ENCODE measurements at places on chromosomes 3 and 15.

GRCh38 chr3:46693892-46694226, 380 bp upstream of the ALS2CL start:
- no peak for DNase-seq

GRCh38 chr15:69798481-69799250, 299.1 kb downstream of the TLE3 start:
- no peak for DNase-seq

GRCh38 chr15:73380661-73381060, 11.9 kb upstream of the HCN4 start:
- no peak for DNase-seq

DNA sequence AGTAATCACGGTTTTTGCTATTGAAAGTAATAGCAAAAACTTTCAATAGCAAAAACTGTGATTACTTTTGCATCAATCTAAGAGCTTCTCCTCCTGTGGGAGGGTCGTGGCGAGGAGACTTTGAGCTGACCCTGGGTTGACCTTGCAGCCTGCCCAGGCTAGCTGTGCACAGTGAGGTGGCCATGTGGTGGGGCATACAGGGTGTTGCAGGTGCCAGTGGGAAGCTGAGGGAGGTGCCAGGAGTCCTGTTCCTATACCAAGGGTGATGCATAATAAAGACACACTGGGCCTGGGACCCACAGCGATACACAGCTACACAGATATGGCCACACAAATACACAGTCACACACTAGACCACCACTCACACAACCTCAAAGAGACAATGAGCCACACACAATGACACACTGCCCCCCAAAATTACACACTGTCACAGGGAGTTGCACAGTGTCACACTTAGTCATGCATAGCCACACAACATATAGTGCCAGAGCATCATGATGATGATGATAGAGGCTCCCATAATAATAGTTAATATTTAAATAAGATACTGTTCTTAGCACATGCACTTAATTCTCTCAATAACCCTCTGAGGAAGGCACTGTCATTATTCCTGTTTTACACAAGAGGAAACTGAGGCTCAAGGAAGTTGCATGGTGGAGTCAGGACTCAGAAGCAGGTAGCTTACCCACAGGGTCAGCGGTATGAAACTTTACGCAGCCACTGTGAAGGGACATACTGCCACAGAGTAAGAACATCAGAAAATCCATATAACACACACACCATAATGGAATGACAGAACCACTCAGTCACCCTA, 6.3 kb downstream of the PLCD1 start:
- DNase-seq = no peak

DNA sequence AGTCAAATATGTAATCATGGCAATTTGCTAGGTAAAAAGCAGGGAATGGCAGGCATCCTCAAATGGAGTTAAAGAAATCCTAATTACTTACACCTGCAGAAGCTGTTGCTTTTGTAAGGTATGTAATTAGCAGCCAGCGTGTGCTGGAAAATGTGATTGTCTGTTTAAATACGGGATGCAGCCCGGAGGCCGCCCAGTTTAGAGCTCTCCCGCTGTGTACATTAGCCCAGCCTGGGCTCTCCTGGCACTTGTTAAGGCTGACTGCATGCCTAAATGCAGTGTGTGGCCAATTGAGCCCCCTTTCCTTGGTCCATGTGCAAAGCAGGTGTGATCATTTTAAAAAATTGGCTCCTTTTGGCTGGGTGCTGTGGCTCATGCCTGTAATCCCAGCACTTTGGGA, 9.0 kb downstream of the DPH3 start:
- DNase-seq = no peak

- no peak for DNase-seq
These were observed 1.4 kb upstream of the MAGEL2 start for GRCh38 chr15:23648920-23649515.

GRCh38 chr3:127762787-127763105, 59.6 kb downstream of the MGLL start:
- no peak for DNase-seq

DNA sequence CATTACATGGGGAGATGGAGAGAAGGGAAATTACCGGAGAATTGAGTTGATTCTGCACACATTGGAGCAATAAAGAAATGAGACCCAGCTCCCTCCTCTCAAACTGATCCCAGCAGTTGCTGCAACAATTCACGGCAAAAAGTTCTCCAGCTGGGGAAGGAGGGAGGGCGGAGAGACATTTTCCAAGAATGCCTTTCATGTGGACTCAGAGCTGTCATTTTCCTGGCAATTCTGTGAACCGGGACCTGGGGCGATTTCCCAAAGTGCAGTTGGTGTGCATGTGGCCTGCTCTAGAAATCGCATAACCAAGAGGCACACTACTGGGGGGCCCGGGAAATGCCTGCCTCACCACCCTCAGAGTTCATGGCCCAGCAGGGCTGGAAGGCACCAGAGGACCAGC, 48.7 kb upstream of the IREB2 start:
- DNase-seq = no peak

- DNase-seq = peak; percentile 37
These were observed 26.3 kb downstream of the ABCC5 start for GRCh38 chr3:183991403-183991802.

DNA sequence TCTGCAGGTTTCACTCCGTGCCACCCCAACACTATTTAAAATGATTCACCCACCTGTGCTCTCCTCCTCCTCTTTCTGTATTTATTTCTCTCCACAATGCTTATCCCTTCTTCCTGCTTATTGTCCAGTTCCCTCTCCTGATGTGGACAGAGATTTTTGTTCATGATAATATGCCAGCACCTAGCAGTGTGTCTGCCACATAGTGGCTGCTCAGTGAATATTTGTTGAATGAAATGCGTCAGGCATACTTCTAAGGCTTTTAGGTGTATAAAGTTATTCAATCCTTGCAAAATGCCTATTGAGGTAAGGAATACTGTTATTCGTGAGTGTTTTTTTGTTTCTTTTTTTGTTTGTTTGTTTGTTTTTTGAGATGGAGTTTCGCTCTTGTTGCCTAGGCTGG, 67.5 kb upstream of the MME start:
- no peak for DNase-seq

DNA sequence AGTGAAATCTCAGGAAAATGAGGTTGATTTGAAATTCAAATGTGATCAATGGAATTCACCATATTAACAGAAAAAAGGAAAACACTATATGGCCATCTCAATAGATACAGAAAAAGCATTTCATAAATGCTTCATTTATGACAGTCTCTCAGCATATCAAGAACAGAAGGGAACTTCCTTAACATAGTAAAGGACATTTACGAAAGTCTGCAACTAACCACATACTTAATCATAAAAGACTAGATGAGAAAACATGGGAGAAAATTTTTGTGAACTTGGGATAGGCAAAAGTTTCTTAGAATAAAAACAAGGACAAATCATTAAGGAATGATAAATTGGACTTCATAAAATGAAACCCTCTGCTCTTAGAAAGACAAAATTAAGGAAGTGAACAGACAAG, 24.7 kb upstream of the TIPARP start:
- no peak for DNase-seq

- DNase-seq = no peak
These were observed 27.7 kb downstream of the C15orf39 start for GRCh38 chr15:75229191-75230015.

DNA sequence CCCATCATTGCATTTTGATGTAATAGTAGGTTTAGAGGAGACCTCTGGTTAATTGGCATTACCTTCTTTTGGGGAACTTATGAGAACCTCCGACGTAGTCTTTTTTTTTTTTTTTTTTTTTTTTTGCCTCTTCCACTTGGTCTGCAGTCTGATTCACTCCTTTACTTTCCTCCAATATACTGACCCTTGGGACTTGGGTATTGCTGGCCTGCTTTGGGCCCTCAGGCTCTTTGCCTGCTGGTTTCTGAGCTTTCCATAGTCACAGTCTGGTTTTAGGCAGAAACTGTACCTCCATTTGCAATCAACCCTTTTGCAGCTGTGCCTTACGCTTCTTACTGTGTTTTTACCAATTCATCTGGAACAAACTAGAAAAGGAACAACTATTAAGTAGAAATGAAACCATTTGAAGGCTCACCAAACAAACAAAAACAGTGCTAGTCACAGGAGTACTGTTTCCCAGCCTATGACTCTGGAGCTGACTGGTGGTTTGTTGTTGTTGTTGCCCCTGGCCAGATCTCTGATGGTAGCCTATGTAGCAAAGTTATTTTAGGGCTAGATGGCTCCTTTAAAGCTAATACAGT, 272.8 kb downstream of the BBX start:
- DNase-seq = no peak

GRCh38 chr3:1446531-1446930, 353.7 kb downstream of the CNTN6 start:
- no peak for DNase-seq
